ENCODE measurements at places on chromosomes 7 and 10.
A peak's percentile ranks its signal among the peaks of the same experiment; 100 is the strongest.

DNA sequence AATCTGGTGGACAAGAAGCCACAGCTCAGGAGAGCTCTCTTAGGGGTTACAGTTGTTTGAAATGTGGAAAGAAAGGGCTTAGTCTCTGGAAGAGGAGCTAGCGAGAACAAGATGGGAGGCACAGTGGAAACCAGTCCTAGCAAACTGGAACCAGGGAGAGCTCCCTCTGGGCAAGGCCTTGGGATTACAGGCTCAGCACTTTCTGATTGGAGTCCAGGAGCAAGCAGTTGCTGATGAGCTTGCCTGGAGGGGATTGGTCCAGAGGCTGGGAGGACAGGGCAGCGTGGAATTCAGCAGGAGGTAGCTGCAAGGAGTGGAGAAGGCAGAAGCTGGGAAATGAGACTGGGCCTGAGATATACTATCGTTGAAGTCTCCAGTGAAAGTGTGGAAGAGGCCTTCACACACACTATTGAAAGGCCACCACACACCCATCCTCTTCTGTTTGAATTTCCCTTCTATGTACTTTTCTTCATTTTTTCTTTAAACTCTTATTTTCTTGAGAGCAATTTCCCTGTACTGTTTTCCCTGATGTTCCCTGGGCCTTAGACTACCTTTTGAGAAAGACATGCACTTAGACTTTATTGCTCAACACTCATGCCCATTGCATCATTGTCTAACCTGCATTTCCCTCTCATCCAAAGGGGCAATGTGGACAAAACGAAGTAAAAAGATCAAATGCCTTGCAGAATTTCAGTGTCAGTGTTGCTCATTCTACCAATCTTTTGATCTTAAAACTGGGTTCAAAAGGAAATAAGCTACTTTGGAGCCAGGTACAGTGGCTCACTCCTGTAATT is 57.8 kb upstream of the LANCL2 start:
- DNase-seq, result no peak

DNA sequence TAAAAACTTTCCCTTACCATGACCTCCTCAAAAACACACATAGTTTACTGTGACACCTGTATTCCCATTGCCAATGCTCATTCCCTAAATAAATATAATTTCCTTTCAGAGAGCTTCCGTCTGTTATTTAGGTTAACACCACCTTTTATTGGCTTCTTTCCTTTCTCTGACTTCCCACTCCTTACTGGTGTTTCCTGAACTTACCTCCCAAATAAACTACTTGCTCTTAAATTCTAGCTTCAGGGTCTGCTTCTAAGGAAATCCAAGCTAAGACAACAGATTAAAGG is 67.4 kb upstream of the ZNF746 start:
- DNase-seq, result no peak

DNA sequence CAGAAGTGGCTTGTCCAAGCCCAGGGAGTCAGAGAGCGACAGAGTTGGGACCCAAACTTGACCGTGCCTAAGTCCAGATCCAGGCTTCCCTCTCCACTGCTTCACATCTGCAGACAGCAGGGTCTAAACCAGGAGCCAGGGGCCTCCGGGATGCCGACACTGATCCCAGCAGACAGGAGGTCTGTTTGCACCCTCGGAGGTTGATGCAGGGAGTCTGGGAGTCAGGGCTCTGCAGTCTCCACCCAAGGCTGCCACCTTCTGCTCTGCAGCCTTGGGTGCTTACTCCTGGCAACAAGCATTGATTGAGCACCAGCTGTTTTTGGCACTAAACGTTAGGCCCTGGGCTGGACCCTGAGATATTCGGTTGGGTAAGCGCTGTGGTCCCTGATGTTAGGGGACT is 21.0 kb downstream of the ELFN1 start:
- no peak for DNase-seq

DNA sequence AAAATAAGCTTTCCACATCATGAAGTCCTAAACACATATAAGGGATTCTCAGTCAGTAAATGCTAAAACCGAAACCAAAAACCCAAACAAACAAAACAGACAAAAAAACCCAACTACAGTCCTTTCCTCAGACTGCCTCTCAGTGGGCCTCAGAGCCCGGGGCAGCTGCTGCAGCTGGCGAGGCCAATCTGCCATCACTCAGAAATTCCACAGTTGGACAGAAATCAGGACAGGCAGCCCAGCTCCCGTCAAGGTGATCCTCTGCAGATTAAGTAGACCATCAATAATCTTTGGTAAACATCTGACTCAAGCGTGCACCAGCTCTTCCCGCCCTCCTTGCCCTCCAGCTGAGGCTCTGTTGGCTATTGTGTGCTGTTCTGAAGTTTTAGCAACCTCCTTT is 142.2 kb downstream of the ATXN7L1 start:
- DNase-seq, result no peak

DNA sequence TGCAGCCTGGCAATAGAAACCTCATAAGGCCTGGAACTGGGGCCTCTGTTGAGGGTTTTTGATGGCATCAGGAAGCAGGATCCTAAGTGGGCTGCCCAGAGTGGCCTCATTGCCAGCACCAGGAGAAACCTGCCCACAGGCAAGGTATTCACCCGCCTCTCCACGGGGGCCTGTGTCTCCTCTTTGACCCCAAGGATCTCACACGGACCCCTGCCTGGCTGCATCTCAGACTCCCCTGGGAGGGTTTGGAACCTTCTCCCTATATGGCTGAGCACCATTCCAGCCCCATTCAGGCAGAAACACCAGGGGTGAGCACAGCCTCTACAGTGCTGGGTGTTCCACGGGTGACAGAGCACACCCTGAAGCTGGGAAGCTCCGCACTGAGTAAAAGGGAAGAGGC is 14.6 kb upstream of the C10orf71 start:
- DNase-seq, result no peak

GRCh38 chr10:13885238-13885990 is 298.6 kb downstream of the PRPF18 start:
- DNase-seq, result no peak

DNA sequence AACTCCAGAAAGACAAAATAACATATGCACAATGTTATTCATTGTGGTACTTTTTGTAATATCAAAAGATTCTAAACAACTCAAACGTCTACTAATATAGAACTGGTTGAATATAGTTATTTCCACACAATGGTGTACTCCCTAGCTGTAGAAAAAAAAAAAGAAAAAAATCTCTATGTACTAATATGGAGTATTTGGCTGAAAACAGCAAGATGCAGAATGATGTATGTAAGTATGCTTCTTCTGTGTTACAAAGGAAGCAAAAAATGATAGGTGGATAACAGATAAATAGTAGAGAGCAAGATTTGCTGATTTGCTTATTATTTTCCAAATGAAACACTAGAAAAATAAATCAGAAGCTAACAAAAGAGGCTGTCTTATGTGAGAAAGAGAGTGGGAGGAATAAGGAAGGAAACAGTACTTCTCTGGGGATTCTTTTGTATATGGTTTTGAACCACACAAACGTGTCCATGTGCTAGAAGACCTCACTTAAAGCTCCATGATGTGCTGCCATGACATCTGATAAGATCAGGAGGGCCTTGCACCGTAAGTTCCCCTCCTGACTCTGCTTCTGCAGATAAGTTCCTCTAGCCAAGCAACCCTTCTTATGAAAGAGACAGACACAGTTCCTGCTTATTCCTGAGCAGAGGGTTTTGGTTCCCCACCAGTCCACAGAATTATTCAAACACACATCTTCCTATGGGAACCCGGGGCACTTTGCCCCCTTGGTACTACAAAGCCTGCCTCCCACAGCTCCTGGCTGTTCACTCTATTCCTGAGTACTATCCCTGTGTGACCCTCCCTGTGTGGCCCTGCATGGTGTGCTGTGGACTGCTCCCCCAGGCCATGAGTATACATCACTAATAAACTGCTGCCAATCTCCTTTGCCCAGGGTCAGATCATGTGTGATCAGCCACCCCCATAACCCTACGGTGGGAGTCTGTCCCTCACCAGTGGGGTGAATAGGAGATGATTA is 159.1 kb downstream of the CCDC71L start:
- no peak for DNase-seq

- DNase-seq, result no peak
Measured at GRCh38 chr7:917255-918117, 37.0 kb downstream of the ADAP1 start.

DNA sequence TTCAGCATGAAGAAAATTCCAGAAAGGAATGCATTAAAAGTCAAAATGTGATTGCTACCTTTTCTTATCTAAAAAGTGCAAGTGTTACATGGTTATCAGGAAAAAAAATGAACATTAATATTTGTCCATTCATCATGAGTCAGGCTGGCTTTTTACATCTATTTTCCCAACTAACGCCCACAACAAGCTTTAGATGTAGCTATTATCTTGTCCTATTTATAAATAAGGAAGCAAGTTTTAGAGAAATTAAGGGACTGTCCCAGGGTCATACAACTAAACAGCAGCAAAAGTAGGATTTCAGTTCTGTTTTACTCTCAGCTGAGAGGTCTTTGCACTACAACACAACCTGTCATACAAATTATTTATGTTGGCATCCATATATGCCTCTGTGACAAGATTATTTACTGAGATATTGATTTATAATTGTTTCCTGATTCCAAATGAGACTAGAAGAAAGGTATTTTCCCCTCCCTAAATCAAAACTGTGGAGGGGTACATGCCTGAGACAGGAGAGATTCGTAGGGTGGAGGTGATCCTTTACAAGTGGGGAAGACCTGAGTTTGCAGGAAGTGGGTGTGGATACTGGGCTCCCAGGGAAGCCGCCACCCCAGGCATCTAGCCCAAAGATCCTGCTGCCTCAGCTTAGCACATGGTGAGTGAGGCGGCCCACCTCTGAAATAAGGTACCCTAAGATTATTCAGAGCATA is 57.2 kb upstream of the ARID5B start:
- no peak for DNase-seq

GRCh38 chr10:1661859-1662437 is 75.4 kb downstream of the ADARB2 start:
- no peak for DNase-seq

DNA sequence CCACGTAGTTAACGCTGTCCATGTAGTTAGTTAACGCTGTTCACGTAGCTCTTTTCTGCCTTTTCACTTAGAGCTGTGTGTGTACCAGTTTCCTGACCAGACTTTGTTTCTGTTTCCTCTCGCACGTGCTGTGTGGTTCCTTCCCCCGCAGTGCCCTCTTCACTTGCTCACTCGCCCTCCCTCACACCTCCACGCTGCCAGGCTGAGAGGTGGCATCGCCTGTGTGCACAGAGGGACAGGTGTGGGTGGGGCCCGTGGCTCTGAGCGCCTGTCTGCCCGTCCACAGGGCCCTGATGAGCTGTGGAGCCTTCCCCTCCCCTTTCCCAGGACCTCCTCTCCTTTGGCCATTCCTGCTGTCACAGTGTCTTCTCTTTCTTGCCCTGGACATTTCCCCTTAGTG is 30.6 kb downstream of the WDR37 start:
- no peak for DNase-seq

- DNase-seq, result no peak
Measured at GRCh38 chr10:124342136-124342820, 76.4 kb downstream of the OAT start.

GRCh38 chr7:44282601-44283171 is 42.7 kb downstream of the CAMK2B start:
- no peak for DNase-seq

GRCh38 chr10:27368706-27369105 is 128.1 kb upstream of the ACBD5 start:
- DNase-seq, result no peak

DNA sequence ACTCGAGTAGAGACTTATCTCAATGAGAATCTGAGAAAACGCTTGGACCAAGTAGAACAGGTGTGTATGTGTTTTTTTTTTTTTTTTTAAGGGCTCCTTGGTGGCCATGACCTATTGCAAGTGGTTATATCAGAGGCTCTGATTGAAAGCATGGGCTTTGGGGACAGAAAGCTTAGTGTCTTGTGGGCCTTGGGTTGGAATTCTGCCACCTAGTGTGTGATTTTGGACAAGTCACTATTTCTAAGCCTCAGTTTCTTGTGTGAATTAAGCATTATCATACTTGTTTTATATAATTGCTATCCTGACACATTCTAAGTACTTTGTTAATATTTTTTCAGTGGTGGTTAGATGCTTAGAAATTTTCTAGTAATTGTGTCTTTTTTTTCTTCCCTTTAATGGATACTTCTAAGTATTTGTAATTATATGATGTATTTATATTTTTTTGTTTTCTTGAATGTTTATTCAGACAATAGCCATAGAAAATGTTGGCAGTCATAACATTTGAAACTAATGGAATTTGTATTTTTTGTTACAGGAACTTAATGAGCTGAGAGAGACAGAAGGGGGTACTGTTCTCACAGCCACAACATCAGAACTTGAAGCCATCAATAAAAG is 33.1 kb downstream of the SMC3 start:
- peak; percentile 21 for DNase-seq

DNA sequence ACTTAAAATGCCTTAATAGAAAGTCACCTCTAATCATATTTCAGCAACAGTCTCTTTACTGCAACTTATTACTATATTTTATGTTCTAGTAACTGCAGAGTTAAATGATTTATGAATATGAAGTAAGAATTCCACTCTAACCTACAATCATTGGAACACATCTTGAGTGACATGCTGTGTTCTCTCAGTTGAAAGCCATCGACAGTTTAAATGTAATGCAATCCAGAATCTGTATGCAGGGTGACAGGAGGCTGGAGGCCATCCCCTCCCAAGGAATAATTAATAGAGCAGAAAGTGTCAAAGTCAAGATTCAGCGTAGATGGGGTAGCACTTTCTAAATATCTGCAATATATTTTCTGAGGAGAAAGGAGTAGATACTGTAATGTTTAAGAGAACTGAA is 590.3 kb upstream of the SORCS1 start:
- no peak for DNase-seq

GRCh38 chr10:126137562-126138221 is 241.3 kb downstream of the FANK1 start:
- no peak for DNase-seq

DNA sequence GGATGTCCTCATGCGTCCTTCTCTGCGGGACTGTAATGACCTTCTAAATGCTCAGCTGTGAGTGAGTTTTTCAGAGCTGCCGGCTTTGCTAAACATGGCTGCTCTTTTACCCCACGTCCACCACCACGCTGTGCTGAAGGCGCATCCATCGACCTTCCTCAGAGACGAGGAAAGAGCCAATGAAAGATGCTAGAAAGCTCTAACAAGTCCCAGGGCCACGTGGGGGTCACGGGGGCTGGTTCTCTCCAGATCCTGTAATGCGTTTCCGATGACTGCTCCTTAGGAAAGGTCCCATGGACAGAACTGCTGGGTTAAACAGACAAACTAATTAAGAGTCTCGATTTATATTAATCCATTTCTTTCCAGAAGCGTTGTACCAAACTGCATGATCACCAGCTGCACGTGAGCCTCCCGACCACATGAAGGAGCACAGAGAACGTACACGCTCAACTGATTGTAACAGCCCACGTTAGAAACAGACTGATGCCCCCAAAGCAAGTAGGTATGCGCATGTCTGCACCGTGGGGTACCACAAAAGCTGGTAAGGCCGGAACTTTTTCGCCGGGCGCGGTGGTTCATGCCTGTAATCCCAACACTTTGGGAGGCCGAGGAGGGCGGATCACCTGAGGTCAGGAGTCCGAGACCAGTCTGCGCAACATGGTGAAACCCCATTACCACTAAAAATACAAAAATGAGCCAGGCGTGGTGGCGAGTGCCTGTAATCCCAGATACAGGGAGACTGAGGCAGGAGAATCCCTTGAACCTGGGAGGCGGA is 109.6 kb downstream of the TCERG1L start:
- DNase-seq, result no peak
